GM18507 (cell line): ENCODE measurements at places on chromosomes 3 and 15.

DNA sequence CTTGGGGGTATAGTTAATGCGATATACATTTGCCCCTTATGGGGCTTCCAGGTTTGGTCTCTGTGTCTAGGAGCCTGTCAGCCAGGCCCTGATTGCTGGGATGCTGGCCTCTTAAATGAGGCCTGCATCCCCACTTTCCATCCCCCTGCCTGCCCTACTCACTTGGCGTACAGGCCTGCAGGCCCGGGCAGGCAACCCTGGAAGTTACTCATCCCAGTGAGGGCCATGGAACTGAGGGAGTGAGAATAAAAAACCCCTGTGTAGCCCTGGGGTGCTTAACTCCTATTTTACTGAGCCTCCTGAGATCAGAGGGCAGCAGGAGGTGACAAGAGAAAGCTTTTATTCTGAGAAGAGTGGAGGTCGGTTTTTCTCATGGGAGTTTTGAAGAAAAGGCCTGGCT, 2.0 kb downstream of the DISP2 start:
- no peak for DNase-seq

DNA sequence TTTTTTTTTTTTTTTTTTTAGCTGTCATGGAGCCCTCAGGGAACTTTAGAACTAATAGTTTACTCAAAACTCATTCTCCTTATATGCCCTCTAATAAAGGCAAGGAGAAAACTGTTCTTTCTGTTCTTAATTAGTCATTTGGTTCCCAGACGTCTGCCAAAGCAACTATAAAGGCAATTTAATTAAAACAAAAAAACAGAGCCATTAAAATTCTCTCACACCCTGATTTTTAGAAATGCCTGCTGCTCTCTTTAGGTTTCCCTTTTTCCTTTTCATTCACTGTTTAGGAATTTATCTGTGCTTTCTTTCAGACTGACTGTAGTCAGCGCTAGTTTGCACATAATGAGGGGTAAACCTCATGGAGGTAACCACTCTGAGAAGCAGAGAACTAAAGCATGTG, 463.6 kb upstream of the THRB start:
- DNase-seq = no peak

DNA sequence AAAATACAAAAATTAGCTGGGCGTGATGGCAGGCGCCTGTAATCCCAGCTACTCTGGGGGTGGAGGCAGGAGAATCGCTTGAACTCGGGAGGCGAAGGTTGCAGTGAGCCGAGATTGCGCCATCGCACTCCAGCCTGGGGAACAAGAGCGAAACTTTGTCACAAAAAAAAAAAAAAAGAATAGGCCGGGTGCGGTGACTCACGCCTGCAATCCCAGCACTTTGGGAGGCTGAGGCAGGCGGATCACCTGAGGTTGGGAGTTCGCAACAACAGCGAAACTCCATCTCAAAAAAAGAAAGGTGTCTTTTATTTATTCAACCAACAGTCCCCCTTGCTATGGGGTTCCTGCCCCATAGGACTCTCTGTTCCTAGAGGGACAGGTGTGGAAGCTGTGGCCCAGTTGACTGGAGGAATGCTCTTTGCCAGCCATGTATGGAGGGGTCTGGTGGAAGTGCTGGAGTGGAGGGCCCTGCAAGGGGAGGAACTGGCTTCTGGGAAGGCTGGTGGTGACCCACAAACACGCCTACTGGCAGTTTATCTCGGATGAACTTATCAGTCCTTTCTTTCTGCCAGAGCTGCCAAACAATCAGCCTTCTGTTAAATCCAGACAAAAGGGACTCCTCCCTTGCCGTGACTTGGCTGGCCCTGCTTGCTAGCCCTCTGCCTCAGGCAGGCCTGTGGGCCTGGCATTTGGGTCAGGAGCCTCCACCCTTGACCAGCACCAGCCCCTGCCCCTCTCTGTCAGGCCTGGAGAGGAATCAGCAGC, 4.6 kb upstream of the DAG1 start:
- no peak for DNase-seq

DNA sequence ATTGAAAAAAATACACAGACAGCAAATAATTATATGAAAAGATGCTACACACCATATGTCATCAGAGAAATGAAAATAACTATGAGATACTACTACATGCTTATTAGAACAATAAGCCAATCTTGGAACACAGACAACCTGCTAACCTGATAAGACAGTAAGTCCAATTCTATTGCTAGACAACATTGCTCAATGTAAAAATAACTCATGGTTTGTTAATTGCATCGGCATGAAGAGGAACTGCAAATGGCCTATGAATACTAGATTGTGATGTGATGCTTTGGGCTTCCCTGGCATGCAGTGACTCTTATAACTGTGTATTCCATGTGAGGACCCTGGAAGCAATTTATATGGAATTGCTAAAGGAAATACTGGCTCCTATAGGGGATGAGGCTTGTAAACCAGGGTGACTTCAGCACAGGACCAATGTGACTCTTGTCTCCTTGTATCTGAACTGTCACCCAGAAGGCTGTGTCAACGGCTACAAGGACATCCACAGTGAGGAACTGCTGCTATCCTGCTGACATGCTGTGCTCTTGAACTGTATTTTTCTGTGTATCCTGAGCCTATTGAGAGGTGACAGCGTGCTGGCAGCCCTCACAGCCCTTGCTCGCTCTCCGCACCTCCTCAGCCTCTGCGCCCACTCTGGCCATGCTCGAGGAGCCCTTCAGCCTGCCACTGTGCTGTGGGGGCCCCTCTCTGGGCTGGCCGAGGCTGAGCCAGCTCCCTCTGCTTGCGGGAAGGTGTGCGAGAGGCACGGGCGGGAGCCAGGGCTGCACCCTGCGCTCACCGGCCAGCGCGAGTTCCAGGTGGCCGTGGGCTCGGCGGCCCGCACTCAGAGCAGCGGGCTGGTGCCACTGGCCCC, 385.7 kb downstream of the CNTN4 start:
- DNase-seq = no peak

- peak; percentile 54 for DNase-seq
Observed at GRCh38 chr15:78065973-78066946, 11.3 kb downstream of the TBC1D2B start.

DNA sequence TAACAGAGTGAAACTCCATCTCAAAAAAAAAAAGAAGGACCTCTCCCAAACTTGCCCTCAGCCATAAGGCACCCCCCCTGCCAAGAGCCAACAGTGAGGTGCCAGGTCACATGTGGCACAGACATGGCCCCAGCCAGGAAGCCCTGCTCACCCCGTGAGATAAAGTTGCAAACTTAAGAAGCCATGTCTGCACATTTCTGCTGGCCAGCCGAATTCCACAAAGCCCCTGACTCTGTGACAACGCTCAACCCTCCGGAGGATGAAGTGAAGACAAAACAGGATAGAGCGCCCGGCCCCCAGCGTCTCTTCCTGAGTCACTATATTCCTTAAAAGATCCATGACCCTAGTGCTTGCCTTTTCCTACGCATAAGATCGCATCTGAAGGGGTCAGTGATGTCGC, 188.1 kb downstream of the XXYLT1 start:
- no peak for DNase-seq

- DNase-seq = no peak
Observed at GRCh38 chr3:12334786-12335185, 45.9 kb downstream of the PPARG start.

- no peak for DNase-seq
Observed at GRCh38 chr15:99613887-99614647, 48.3 kb downstream of the MEF2A start.

DNA sequence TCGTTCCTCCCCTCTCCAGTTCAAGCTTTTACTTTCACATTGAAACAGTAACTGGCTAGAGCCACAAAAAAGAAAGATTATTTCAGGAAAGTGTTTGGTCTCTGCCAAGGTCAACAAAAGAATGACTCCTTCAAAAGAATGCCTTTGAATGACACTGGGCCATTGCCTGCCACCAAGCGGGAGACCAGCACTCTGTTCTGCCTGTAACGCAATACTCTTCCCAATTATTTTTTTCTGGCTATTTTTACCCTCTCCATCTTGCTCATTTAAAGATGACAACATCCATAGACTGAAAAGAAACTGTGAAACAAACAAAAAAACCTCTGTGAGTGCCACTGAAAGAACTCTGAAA, 37.3 kb downstream of the EHHADH start:
- DNase-seq = no peak

DNA sequence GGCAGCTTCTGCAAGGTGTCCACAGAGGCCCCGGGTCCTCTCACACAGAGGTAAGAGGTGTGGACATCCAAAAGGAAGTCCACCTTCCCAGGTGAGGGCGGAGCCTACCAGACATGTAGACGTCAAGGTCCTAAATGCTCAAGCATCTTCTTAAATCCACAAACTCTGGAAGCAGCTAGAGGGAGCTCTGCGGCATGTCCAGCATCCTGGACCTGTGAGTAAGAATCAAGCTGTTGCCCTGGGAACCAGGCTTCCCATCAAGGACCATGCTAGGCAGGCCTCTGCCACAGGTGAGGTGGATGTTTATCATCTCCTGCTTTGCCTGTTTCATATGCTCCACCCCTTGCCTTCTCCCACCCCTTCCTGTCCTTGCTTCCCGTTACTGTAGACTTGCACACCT, 368.2 kb downstream of the GABRG3 start:
- DNase-seq = no peak
